ACHN (cell line): ENCODE measurements at places on chromosomes 1 and 21.

- DNase-seq = no peak
Measured at GRCh38 chr1:193525917-193526710, 339.7 kb upstream of the B3GALT2 start.

DNA sequence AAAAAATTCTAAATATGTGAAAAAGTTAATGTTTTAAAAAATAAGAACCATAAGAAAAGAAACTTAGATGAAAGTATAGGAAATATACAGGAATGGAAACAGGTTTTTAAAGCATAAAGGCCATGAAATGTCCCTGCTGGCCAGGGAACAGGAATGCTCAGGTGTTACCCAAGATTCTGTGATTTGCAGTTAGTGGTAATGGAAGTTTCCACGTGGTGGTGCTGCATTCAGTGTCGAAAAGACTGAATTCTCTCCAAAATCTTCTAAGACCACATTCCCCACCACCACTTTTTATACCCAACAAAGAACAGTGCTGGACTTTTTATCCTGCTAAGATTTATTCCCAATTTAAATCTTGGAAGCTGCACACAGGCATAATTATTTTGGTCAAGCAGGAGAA, 126.2 kb downstream of the PRRX1 start:
- no peak for DNase-seq

GRCh38 chr1:172561252-172561651, 28.3 kb downstream of the SUCO start:
- no peak for DNase-seq

DNA sequence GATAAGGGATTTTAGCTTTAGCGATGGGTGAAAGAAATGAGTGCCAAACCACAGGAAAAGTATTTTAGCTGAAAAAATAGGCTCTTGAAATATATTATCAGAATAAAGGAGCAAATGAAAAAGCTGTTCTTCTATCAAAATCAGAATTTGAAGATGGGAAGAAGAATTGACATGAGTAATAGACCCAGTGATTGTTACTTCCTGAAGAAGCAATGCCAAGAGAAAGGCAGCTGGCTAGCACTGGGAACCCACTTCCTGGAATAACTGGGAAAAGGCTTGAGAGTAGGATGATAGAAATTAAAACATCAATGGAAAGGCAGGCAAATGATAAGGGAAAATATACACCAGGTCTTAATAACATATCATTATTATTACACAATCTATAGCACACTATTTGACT, 29.9 kb upstream of the LYPLAL1 start:
- no peak for DNase-seq

GRCh38 chr1:74399249-74399648, 113.2 kb downstream of the LRRC53 start:
- DNase-seq = no peak

DNA sequence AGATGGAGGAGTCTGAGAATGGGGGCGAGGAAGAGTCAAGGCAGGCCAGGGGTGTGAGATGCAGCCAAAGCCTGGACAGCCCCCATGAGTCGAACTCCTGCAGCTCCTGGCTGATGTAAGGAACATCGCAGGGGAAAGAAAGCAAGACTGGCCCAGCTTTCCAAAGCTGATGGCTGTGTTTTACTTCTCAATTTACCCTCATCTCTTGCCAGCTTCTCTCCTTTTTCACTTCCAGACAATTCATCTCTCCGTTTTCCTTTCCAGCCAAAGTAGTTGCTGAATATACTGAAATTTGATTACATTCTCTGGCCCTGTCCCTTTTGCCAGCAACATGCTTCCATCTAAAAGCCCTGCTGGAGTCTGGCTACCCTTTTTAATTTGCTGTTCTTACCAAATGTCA, 40.0 kb upstream of the UBE2U start:
- DNase-seq = no peak
